Activated CD4-positive, alpha-beta T cell treated with anti-CD3 and anti-CD28 coated beads for 36 hours (primary cell): ENCODE measurements at places on chromosomes 2 and 18. TPM values are rescaled to one million over a fixed set of nuclear protein-coding genes. Genes with fewer than 3 reads are reported as not detected.

Gene RAPGEF4
- 0.50 TPM for total RNA-seq

Gene AMER3
- total RNA-seq, result not detected

Gene C2orf80
- not detected for total RNA-seq

Gene OR6B2
- total RNA-seq, result not detected

Gene TMEFF2
- not detected for total RNA-seq

Gene DYSF
- 0.02 TPM for total RNA-seq

Gene ZNF521
- total RNA-seq, result not detected

Gene CCL20
- 7.9 TPM for total RNA-seq

Gene CYS1
- not detected for total RNA-seq

DNA sequence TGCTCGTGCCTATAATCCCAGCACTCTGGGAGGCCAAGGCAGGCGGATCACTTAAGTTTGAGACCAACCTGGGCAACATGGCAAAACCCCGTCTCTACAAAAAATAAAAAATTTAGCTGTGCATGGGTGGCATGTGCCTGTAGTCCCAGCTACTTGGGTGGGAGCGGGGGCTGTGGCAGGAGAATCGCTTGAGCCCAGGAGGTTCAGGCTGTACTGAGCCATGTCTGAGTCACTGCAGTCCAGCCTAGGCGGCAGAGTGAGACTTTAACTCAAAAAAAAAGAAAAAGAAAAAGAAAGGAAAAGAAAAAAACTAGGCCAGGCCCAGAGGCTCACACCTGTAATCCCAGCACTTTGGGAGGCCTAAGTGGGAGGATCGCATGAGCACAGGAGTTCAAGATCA lies 30.8 kb downstream of the TWSG1 start:
- H3K4me3 ChIP-seq, result no peak overlapping the region
- DNase-seq, result no peak
- no peaks in the 10 kb centered on the region for H3K27me3 ChIP-seq

- H3K4me1 ChIP-seq, result no peaks in the 10 kb centered on the region
- no peak overlapping the region for H3K27ac ChIP-seq
- H3K36me3 ChIP-seq, result no peaks in the 10 kb centered on the region
- no peak for DNase-seq
- H3K27me3 ChIP-seq, result no peaks in the 10 kb centered on the region
- no peak overlapping the region for H3K4me3 ChIP-seq
Measured at GRCh38 chr18:60157810-60158209, 214.8 kb downstream of the MC4R start.

DNA sequence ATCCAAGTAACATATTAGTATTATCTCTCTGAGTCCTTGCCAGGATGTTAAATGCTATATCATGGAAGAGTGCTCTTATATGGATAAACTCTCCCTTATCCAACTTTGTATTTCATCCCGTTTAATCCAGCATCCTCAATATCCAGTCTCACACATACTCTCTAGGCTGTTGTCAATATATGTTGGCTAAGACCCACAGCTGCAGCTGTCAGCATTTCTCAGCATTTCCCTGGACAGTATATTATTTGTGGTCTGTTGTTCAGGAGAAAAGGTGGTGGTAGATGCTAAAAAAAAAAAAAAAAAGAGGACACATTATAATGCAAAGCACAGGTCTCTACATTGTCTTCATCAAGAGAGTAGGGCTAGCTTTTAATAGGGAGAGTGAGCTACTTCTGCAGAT lies 1368.0 kb upstream of the ZEB2 start:
- H3K27ac ChIP-seq, result no peak overlapping the region
- no peaks in the 10 kb centered on the region for H3K36me3 ChIP-seq
- no peaks in the 10 kb centered on the region for H3K4me1 ChIP-seq
- H3K4me3 ChIP-seq, result no peak overlapping the region
- no peak for DNase-seq

GRCh38 chr2:150697596-150697995 lies 210.1 kb upstream of the RND3 start:
- H3K27ac ChIP-seq, result no peak overlapping the region
- no peaks in the 10 kb centered on the region for H3K36me3 ChIP-seq
- no peak overlapping the region for H3K4me3 ChIP-seq
- DNase-seq, result no peak
- H3K4me1 ChIP-seq, result no peaks in the 10 kb centered on the region

DNA sequence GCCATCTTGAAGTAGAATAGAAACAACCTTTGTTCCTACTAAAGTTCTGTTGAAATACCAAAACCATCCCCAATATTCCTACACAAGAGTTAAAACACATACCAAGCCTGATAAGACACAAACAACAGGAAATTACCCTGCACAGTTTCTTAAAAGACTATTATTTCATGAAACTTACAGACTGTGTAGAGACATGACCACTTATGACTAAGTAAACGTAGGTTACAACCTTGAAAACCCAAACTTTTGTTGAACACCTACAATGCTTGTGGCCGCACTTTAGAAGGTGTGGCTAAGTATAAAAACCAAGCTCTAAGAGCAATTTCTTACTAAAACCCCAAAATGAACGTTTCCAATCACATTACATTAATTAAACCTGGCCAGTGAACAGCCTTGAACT lies 2.0 kb downstream of the SMAD2 start:
- peak; percentile 47 for DNase-seq
- peak overlapping the region; percentile 93 for H3K27ac ChIP-seq
- no peaks in the 10 kb centered on the region for H3K27me3 ChIP-seq
- peak overlapping the region; percentile 96 for H3K4me3 ChIP-seq
- peaks cover 57% of the 10 kb centered on the region for H3K4me1 ChIP-seq
- peaks cover 22% of the 10 kb centered on the region for H3K36me3 ChIP-seq

- H3K27ac ChIP-seq, result no peak overlapping the region
- H3K27me3 ChIP-seq, result peaks cover 12% of the 10 kb centered on the region
- no peak for DNase-seq
- no peaks in the 10 kb centered on the region for H3K36me3 ChIP-seq
- H3K4me3 ChIP-seq, result no peak overlapping the region
Measured at GRCh38 chr18:2392446-2392845, 178.9 kb downstream of the METTL4 start.

GRCh38 chr18:32440518-32440917 lies 30.2 kb downstream of the GAREM1 start:
- DNase-seq, result no peak
- H3K36me3 ChIP-seq, result no peaks in the 10 kb centered on the region
- no peak overlapping the region for H3K4me3 ChIP-seq
- no peaks in the 10 kb centered on the region for H3K4me1 ChIP-seq
- peaks cover 7% of the 10 kb centered on the region for H3K27me3 ChIP-seq
- no peak overlapping the region for H3K27ac ChIP-seq

- H3K4me1 ChIP-seq, result peaks cover 4% of the 10 kb centered on the region
- H3K27me3 ChIP-seq, result peaks cover 18% of the 10 kb centered on the region
- H3K27ac ChIP-seq, result no peak overlapping the region
- no peaks in the 10 kb centered on the region for H3K36me3 ChIP-seq
- no peak for DNase-seq
Measured at GRCh38 chr2:105139556-105140239, 101.8 kb downstream of the MRPS9 start.

DNA sequence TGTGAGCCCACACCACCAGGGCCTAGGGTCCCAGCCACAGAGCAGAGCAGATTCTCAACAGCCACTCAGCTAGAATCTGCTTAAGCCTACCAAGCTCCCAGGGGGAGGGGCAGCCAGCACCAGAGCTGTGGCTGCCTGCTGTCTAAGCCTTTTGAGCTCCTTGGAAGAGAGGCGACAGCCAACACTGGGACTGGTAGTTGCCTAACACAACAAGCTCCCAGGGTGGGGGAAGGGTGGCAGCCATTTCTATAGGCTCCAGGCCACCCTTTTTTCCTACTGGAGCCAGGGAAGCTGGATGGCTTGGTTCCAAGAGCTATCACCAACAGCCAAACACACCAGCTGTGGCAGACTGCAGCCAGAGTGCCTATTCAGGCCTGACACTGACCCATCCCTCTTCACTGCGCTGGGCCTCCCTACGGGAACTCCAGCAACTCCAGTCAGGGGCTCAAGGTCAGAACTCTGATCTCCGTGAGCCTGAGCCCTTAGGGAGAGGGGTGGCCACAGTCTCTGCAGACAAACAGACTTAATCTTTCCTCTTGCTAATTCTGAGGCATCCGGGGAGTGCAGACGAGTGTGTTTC lies 1824.3 kb upstream of the CELF4 start:
- H3K27me3 ChIP-seq, result no peaks in the 10 kb centered on the region
- no peak for DNase-seq
- H3K4me3 ChIP-seq, result no peak overlapping the region
- no peaks in the 10 kb centered on the region for H3K36me3 ChIP-seq

- H3K4me3 ChIP-seq, result no peak overlapping the region
- no peak overlapping the region for H3K27ac ChIP-seq
- no peak for DNase-seq
- H3K36me3 ChIP-seq, result peaks cover 16% of the 10 kb centered on the region
- peaks cover 23% of the 10 kb centered on the region for H3K4me1 ChIP-seq
- no peaks in the 10 kb centered on the region for H3K27me3 ChIP-seq
Measured at GRCh38 chr18:69752737-69753380, 194.8 kb downstream of the CD226 start.

DNA sequence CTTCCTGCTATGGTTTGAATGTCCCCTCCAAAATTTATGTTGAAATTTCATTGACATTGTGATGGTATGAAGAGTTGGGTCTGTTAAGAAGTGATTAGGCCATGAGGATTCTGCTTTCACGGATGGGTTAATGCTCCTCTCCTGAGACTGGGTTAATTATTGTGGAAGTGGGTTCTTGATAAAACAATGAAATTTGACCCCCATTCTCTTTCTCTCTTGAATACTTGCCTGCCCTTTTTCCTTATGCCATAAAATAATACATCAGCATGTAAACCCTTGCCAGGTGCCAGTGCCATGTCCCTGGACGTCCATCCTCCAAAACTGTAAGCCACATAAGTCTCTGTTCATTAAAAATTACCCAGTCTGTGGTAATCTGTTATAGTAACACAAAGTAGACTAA lies 352.8 kb downstream of the LRRTM4 start:
- H3K4me3 ChIP-seq, result no peak overlapping the region
- H3K36me3 ChIP-seq, result no peaks in the 10 kb centered on the region
- H3K27me3 ChIP-seq, result no peaks in the 10 kb centered on the region
- H3K27ac ChIP-seq, result no peak overlapping the region
- no peaks in the 10 kb centered on the region for H3K4me1 ChIP-seq

DNA sequence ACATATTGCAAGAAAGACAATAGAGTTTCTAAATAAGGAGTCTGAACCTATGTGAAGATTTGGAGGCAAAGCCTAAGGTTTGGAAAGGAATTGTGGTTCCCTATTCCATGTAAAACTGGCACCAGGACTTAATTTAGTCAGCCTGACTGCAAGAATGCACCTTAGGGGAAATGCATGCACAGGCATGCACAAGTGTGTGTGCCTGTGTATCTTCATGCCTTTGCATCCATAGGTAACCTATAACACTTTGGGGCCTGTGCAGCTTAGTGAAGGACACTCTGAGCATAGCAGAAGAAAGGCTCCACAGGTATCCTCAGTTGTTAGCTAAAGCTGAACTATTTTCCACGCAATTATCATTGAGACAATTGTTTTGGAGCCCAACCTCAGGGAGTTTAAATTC lies 73.4 kb downstream of the RPRM start:
- H3K4me1 ChIP-seq, result no peaks in the 10 kb centered on the region
- H3K27ac ChIP-seq, result no peak overlapping the region
- H3K4me3 ChIP-seq, result no peak overlapping the region
- no peaks in the 10 kb centered on the region for H3K36me3 ChIP-seq
- no peaks in the 10 kb centered on the region for H3K27me3 ChIP-seq

GRCh38 chr2:190809139-190809764 lies 71.4 kb upstream of the GLS start:
- DNase-seq, result no peak
- no peaks in the 10 kb centered on the region for H3K36me3 ChIP-seq
- no peak overlapping the region for H3K4me3 ChIP-seq

DNA sequence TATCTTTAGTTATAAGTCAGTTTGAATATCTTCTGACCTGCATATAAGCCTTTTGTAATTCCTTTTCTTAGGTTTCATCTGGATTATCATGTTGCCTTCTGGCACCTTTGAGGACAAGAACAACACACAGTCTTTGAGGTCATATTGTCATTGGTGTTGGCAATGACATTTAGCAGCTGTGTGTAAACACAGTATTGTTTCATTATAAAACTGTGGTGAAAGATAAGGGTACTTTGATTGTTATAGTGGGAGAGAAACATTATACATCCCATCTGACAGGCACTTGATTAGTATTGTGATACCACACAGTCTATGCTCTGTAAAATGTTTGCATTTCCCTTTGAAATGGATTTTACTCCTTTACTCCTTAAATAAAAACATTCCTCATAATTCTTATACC lies 313.5 kb downstream of the RPRM start:
- no peak for DNase-seq
- no peaks in the 10 kb centered on the region for H3K36me3 ChIP-seq
- H3K4me1 ChIP-seq, result no peaks in the 10 kb centered on the region
- no peaks in the 10 kb centered on the region for H3K27me3 ChIP-seq

DNA sequence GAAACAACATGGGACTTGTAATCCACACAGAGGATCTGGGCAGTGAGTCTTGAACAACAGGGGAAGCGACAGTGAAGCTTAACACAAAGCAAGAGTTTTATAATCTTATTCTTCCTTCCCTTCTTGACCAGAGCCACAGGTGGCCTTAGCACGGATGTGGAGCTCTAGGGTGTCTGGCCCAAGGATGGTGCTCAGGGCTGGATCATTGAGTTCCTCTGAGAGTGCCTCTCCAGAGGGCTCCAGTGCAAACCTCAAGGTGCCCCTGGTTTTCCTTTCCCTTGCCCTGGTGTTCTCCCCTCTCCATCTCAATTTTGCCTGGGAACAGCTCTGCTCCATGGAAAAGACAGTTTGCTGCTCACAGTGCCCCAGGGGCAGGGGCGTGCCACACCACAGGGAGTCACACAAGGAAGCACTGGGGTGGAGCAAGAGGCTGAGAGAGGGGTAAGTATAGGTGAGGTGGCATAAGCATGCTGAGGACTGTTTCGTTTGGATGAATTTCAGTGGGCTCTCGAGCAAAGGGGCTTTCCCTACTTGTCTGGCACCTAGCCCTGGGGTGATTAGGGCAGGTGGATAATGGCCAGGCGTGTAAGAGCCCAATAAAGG lies 88.6 kb upstream of the B3GNT7 start:
- H3K4me1 ChIP-seq, result no peaks in the 10 kb centered on the region
- no peak for DNase-seq
- no peaks in the 10 kb centered on the region for H3K36me3 ChIP-seq
- no peak overlapping the region for H3K4me3 ChIP-seq

DNA sequence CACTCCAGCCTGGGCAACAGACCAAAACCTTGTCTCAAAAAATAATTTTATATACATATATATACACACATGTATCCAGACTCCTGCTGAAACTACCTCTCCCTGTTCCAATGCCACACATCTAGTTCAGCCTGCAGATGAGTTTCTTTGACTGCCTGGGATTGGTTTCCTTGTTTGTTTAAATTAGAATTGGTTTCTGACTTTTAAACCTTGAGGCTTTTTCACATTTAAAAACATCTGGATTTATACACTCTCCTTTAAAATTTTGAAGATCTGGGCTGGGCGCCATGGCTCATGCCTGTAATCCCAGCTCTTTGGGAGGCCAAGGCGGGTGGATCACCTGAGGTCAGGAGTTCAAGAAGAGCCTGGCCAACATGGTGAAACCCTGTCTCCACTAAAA lies 21.8 kb upstream of the CXCR1 start:
- H3K4me3 ChIP-seq, result no peak overlapping the region
- H3K27me3 ChIP-seq, result no peaks in the 10 kb centered on the region
- no peak overlapping the region for H3K27ac ChIP-seq
- no peaks in the 10 kb centered on the region for H3K36me3 ChIP-seq

GRCh38 chr18:53994016-53994415 lies 230.5 kb downstream of the MBD2 start:
- no peaks in the 10 kb centered on the region for H3K4me1 ChIP-seq
- DNase-seq, result no peak
- H3K27me3 ChIP-seq, result no peaks in the 10 kb centered on the region
- no peak overlapping the region for H3K4me3 ChIP-seq
- H3K36me3 ChIP-seq, result no peaks in the 10 kb centered on the region

- DNase-seq, result peak; percentile 18
- no peak overlapping the region for H3K27ac ChIP-seq
- H3K27me3 ChIP-seq, result no peaks in the 10 kb centered on the region
- peak overlapping the region; percentile 24 for H3K4me3 ChIP-seq
Measured at GRCh38 chr2:134676960-134677359, 41.8 kb downstream of the TMEM163 start.
